Caudate nucleus (tissue), 63 donors: ENCODE measurements at places on chromosomes 12 and 14.

DNA sequence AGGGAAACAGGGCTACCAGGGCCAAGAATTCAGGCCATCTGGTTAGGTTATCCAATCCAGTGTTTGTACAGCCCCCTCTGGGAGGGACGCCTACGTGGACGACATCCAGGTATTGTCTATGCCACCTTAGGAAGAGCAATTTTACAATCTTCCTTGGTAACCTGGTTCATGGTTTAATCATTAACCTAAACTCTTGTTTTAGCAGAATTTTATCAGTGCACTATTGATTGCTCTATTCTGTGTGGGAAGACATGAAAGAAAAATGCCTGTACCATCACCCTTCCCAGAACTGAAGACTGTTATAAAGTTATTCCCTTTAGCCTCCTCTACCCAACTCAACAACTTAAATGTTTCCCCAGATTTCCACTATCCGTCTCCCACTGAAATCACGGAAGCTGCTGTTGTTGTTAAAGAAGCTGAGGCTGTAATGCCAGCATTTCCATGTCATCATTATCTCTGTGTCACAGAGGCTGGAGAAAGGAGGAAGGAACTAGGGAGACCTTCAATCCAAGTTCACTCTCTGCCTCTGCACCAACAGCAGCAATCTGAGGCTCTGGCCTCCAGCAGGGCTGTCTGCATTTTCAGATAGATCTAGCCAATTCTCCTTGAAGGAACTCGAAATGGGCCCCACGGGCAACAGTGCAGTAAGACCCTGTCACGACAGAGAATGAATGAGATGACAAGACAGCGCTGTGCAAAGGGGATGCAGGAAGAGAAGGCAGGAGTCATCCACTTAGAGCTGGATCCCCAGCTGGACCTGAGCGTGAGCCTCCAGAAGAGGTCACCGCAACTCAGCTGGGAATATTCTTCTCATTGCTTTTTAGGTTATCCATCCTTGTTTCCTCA lies 183.4 kb upstream of the GZMB start:
- DNase-seq, result no peak

- DNase-seq, result no peak
These were observed 37.9 kb downstream of the ISCA2 start for GRCh38 chr14:74531467-74531866.

- DNase-seq, result no peak
These were observed 237.9 kb upstream of the DAAM1 start for GRCh38 chr14:58950555-58950954.

DNA sequence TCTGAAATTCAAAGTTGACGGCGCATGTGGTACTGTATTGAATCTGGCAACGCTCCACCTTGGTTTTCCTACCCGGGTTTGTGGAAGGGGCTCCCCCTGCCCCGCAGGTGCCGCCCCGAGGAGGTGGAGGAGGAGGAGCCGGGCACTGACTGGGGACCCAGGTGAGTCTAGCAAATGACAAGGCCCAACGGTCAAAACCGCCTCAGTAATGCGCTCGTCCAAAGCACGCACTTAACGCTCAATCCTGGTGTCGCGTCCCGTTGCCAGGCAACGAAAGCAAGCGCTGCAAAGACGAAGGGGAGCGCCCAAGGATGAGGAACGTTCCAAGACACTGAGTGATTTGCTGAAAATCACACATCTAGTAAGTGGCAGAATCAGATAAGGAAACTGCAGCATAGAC lies 24.0 kb upstream of the CLEC4E start:
- no peak for DNase-seq

DNA sequence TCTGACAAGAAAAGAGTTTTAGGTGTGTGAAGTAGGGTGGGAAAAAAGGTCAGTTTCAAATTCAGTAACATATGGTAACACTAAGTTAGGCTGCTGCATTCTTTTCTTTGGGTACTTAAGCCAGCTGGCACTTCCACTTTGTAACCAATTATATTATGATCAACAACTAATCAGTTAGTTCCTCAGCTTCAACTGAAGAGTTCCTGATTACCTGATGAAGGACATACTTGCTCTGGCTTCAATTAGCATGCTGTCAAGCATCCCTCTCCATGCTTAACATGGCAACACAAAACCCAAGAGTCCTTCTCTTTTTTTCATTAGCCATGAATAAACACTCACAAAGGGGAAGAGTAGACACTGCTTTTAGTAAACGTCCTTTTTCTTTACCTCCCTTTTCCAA lies 6.8 kb upstream of the KANSL2 start:
- no peak for DNase-seq

- no peak for DNase-seq
These were observed 7.5 kb downstream of the NID2 start for GRCh38 chr14:52061390-52061789.

DNA sequence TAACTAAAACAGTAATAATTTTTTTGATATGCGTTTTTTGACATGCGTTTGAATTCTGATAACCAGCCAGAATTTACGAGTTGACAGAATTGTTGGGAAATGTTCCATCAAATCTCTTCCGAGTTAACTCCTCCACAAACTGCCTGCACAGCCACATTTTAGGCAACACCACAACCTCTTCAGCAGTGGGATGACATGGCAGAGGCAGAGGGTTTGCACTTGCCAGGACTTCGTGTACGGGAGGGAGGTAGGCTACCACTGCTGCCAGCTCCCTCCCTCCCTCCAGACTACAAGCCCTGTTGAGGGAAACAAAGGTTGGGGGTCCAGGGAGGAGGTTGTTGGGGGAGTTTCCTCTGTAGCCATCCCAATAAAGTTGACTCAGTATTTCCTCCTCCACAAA lies 14.5 kb upstream of the ACTR6 start:
- DNase-seq, result no peak
